Heart left ventricle (tissue), 16 donors: ENCODE measurements at places on chromosomes 3 and 15. TPM values are rescaled to one million over a fixed set of nuclear protein-coding genes. Genes with fewer than 3 reads are reported as not detected.
A peak's percentile ranks its signal among the peaks of the same experiment; 100 is the strongest.

- H3K4me1 ChIP-seq, result no peaks in the 10 kb centered on the region
- DNase-seq, result no peak
- no peak overlapping the region for H3K4me3 ChIP-seq
- H3K36me3 ChIP-seq, result no peaks in the 10 kb centered on the region
These were observed 11.4 kb upstream of the HTR3E start for GRCh38 chr3:184085389-184085852.

DNA sequence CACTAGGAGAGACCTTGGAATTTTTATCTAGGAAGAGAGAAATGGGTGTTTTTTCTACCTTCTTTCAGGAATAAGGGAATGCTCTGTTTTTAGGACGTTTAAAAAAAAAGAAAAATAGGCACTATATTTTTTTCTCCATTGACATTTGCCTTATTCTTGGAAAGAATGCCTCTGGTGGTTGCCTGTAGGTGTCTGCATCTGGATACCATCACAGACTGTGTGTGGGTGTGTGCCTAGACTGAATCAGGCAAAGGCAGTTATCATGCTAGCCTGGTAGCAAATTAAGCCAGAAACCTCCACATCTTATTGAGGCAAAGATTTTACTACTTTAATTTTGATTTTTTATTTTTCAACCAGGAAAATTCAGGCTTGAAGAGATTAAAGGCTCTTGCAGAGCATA is 513.6 kb upstream of the KCNMB2 start:
- no peak overlapping the region for H3K27ac ChIP-seq
- DNase-seq, result peak; percentile 30
- H3K4me3 ChIP-seq, result no peak overlapping the region
- H3K27me3 ChIP-seq, result no peaks in the 10 kb centered on the region

DNA sequence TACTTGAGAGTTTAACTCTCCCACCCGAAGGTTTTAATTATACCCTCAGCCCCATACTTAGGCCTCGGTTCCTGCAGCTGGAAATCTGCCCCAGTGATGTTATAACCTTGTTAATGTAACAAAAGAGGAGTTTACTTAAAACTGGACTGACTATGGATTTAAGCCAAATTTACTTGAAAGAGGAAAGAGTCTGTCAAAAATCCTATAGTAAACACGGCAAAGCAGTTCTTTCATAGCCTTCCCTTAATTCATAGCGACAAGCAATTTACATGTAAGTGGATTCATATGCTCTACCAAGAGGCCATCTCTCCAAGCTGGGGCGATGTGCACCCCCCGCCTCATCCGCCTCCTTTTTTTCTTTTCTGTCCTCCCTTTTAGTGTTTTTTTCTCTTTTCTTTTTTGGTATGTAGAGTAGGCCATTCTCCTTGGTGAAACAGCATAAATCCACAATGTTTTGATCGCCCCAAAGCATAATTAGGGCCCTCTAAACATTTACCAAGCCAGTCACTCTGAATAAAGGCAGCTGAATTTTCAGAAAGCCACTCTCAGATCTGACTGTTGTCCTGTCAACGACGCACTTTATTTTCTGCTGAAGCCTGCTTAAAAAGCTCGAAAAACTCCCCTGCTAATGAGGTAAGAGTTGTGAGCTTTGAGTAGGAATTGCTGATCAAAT is 373.1 kb upstream of the WNT5A start:
- no peak for DNase-seq
- H3K27ac ChIP-seq, result no peak overlapping the region
- no peak overlapping the region for H3K4me3 ChIP-seq
- no peaks in the 10 kb centered on the region for H3K36me3 ChIP-seq
- H3K4me1 ChIP-seq, result no peaks in the 10 kb centered on the region
- H3K27me3 ChIP-seq, result peaks cover 8% of the 10 kb centered on the region

GRCh38 chr3:38117748-38118420 is 19.0 kb downstream of the ACAA1 start:
- peak; percentile 69 for DNase-seq
- H3K4me1 ChIP-seq, result no peaks in the 10 kb centered on the region
- H3K27me3 ChIP-seq, result no peaks in the 10 kb centered on the region
- no peak overlapping the region for H3K27ac ChIP-seq
- no peak overlapping the region for H3K4me3 ChIP-seq

- DNase-seq, result no peak
- no peak overlapping the region for H3K27ac ChIP-seq
- no peak overlapping the region for H3K4me3 ChIP-seq
- no peaks in the 10 kb centered on the region for H3K27me3 ChIP-seq
- H3K36me3 ChIP-seq, result no peaks in the 10 kb centered on the region
These were observed 173.9 kb downstream of the NSMCE3 start for GRCh38 chr15:29095746-29096145.

GRCh38 chr3:24494618-24495325 is at the start of gene THRB:
TSS of gene THRB (minus strand) at chr3:24494850.
- H3K27ac ChIP-seq, result peak within 1 kb of the TSS; percentile 87
- DNase-seq, result peak; percentile 79
- no peaks in the 10 kb centered on the region for H3K27me3 ChIP-seq
- H3K4me3 ChIP-seq, result peak within 1 kb of the TSS; percentile 71
- no peaks in the 10 kb centered on the region for H3K36me3 ChIP-seq

GRCh38 chr15:70679919-70680231 is 83.5 kb downstream of the UACA start:
- H3K27ac ChIP-seq, result no peak overlapping the region
- no peak for DNase-seq
- H3K27me3 ChIP-seq, result no peaks in the 10 kb centered on the region
- H3K4me3 ChIP-seq, result no peak overlapping the region

GRCh38 chr3:29514912-29515311 is 234.0 kb downstream of the RBMS3 start:
- H3K4me3 ChIP-seq, result no peak overlapping the region
- no peaks in the 10 kb centered on the region for H3K36me3 ChIP-seq

GRCh38 chr3:126450219-126450618 is 25.5 kb downstream of the ZXDC start:
- H3K27me3 ChIP-seq, result no peaks in the 10 kb centered on the region
- H3K36me3 ChIP-seq, result peaks cover 74% of the 10 kb centered on the region
- H3K4me3 ChIP-seq, result no peak overlapping the region
- H3K27ac ChIP-seq, result no peak overlapping the region
- no peak for DNase-seq
- H3K4me1 ChIP-seq, result peaks cover 6% of the 10 kb centered on the region

GRCh38 chr3:188700501-188700900 is 471.3 kb upstream of the TPRG1 start:
- no peaks in the 10 kb centered on the region for H3K4me1 ChIP-seq
- no peaks in the 10 kb centered on the region for H3K36me3 ChIP-seq
- DNase-seq, result no peak

GRCh38 chr15:84151205-84151931 is 84.2 kb upstream of the GOLGA6L4 start:
- no peak overlapping the region for H3K27ac ChIP-seq
- H3K36me3 ChIP-seq, result no peaks in the 10 kb centered on the region
- DNase-seq, result no peak
- no peaks in the 10 kb centered on the region for H3K4me1 ChIP-seq

GRCh38 chr3:129662191-129662608 is 55.7 kb upstream of the PLXND1 start:
- DNase-seq, result no peak
- H3K27me3 ChIP-seq, result no peaks in the 10 kb centered on the region
- H3K4me3 ChIP-seq, result no peak overlapping the region
- H3K4me1 ChIP-seq, result peaks cover 45% of the 10 kb centered on the region
- H3K36me3 ChIP-seq, result no peaks in the 10 kb centered on the region
- H3K27ac ChIP-seq, result no peak overlapping the region

DNA sequence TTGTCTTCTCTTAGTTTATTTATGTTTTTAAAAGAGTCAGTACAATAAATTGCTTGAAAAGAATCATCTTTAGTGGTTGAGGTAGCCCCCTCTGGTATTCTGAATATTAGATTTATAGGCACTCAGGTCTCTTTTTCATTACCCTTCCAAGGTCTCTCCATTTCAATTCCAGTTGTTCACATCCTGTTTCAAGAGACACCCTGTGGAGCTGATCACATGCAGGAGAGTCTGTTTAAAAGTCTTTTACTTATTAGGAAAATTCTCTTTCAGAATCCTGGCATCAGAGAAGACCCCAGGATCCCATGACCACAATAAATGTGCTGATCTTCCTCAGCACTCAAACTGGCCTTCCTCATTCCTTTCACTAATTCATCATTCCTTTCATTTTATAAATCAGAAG is 195.7 kb downstream of the ZIC4 start:
- H3K27me3 ChIP-seq, result no peaks in the 10 kb centered on the region
- DNase-seq, result no peak
- H3K27ac ChIP-seq, result no peak overlapping the region
- no peak overlapping the region for H3K4me3 ChIP-seq

- no peaks in the 10 kb centered on the region for H3K27me3 ChIP-seq
- H3K36me3 ChIP-seq, result peaks cover 5% of the 10 kb centered on the region
- DNase-seq, result no peak
- peak overlapping the region; percentile 99 for H3K4me3 ChIP-seq
- H3K4me1 ChIP-seq, result peaks cover 81% of the 10 kb centered on the region
- H3K27ac ChIP-seq, result peak overlapping the region; percentile 39
These were observed 3.2 kb downstream of the CNBP start for GRCh38 chr3:129180461-129180860.

GRCh38 chr15:69766156-69766555 is 313.5 kb downstream of the RPLP1 start:
- no peak for DNase-seq
- H3K27ac ChIP-seq, result no peak overlapping the region
- no peaks in the 10 kb centered on the region for H3K36me3 ChIP-seq
- H3K4me1 ChIP-seq, result no peaks in the 10 kb centered on the region

- no peaks in the 10 kb centered on the region for H3K27me3 ChIP-seq
- H3K4me3 ChIP-seq, result no peak overlapping the region
- DNase-seq, result no peak
- H3K36me3 ChIP-seq, result peaks cover 18% of the 10 kb centered on the region
- peaks cover 3% of the 10 kb centered on the region for H3K4me1 ChIP-seq
- H3K27ac ChIP-seq, result no peak overlapping the region
These were observed 57.5 kb upstream of the SIN3A start for GRCh38 chr15:75508840-75509532.

- no peaks in the 10 kb centered on the region for H3K27me3 ChIP-seq
- no peak overlapping the region for H3K4me3 ChIP-seq
- DNase-seq, result no peak
- no peaks in the 10 kb centered on the region for H3K36me3 ChIP-seq
- H3K27ac ChIP-seq, result no peak overlapping the region
These were observed 141.0 kb downstream of the TMCO5A start for GRCh38 chr15:38075466-38075865.

- H3K27me3 ChIP-seq, result no peaks in the 10 kb centered on the region
- no peak overlapping the region for H3K27ac ChIP-seq
- no peak overlapping the region for H3K4me3 ChIP-seq
- H3K36me3 ChIP-seq, result no peaks in the 10 kb centered on the region
- DNase-seq, result no peak
- no peaks in the 10 kb centered on the region for H3K4me1 ChIP-seq
These were observed 13.4 kb downstream of the APBA2 start for GRCh38 chr15:28899061-28899738.

DNA sequence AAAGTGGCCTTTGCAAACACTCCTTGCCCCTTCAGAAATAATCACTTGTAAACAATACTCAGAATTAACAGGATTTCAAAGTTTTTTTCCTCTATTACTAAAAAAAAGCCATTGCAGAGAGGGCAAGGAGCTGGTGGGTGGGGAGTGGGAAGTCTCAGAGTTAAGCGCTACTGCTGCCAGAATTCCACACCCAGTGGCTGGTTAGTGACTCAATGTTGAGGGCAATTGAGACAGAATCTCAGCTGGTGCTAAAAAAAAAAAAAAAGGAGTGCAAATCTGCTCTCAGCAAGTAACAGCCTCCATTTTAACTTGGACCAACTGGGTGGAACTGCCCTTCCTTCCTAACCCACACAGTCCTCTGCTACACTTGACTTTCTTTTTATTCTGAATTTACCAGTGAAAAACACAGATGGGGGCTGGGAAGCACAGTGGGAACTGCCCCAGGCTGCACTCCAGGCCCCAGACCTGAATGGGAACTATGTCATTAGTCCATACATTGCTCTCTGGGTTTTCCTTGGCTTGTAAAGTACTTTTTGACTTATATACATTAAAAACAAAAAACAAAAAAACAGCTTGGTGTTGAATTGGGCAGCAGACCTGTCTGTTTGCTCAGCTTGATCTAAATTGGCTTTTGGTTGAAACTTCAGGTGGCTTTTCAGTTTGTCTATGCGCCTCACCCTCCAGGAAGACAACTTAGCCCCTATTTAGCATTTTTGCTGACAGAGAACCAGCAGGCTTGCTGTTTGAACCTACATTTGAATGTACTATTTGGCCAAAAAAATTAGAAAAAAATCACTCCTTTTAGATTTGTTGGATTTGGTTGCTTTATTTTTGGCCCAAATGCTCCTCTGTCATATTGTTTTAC is 357.8 kb upstream of the TBL1XR1 start:
- DNase-seq, result peak; percentile 44
- no peak overlapping the region for H3K27ac ChIP-seq
- H3K4me1 ChIP-seq, result peaks cover 15% of the 10 kb centered on the region
- no peaks in the 10 kb centered on the region for H3K36me3 ChIP-seq
- H3K27me3 ChIP-seq, result no peaks in the 10 kb centered on the region

GRCh38 chr3:166405465-166405864 is 568.2 kb upstream of the BCHE start:
- H3K4me1 ChIP-seq, result no peaks in the 10 kb centered on the region
- no peaks in the 10 kb centered on the region for H3K36me3 ChIP-seq
- H3K4me3 ChIP-seq, result no peak overlapping the region
- no peak for DNase-seq
- no peak overlapping the region for H3K27ac ChIP-seq

DNA sequence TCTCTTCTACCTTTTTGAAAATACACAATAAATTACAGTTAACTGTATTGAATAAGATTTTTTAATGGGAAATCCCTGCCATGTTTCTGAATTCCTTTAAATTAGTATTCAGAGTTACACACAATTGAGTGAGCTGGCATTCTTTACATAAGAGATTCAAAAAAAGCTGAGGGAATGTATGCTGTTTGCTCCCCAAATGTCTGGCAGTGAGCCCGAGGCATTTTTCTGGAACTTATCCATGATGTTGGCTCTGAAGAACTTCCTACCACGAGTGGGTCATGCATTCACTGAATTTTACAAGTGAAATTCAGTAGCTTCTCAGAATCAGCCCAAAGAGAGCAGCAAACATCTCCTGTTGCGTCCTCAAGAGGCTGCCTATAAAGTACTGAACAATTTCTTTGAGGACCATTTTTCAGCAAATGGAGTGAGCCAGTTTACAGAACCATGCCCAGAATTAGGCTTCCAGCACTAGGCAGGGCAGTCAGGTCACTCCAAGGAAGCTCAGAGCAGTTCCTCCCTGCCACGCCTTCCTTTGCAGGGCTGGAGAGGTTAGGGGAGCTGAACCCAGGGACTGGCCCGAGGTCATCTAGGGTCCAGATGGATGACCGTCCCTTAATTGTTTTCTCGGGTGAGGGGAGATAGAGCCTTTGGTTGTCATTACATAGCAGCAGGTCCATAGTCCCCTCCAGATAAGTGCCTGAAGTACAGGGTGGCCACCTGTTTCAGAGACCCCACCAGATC is 21.2 kb downstream of the GABRA5 start:
- H3K4me3 ChIP-seq, result no peak overlapping the region
- H3K27me3 ChIP-seq, result peaks cover 4% of the 10 kb centered on the region
- no peak overlapping the region for H3K27ac ChIP-seq
- no peak for DNase-seq

Gene RTP3
- not detected for polyA plus RNA-seq

Gene WDR93
- not detected for polyA plus RNA-seq

Gene SPRED1
- 5.6 TPM for polyA plus RNA-seq

Gene SNRPN
- polyA plus RNA-seq, result 253 TPM

Gene PLXNA1
- 14.6 TPM for polyA plus RNA-seq

Gene FAM43A
- polyA plus RNA-seq, result 23.1 TPM

Gene EBLN2
- polyA plus RNA-seq, result 1.4 TPM

Gene TMEM207
- not detected for polyA plus RNA-seq

Gene GRM2
- polyA plus RNA-seq, result 0.11 TPM

Gene DUOXA2
- 0.03 TPM for polyA plus RNA-seq

Gene UACA
- 41.4 TPM for polyA plus RNA-seq

Gene PTH1R
- 6.5 TPM for polyA plus RNA-seq

Gene LMAN1L
- not detected for polyA plus RNA-seq
